ENCODE measurements at places on chromosomes 1 and 21. TPM values are rescaled to one million over a fixed set of nuclear protein-coding genes. Genes with fewer than 3 reads are reported as not detected.

DNA sequence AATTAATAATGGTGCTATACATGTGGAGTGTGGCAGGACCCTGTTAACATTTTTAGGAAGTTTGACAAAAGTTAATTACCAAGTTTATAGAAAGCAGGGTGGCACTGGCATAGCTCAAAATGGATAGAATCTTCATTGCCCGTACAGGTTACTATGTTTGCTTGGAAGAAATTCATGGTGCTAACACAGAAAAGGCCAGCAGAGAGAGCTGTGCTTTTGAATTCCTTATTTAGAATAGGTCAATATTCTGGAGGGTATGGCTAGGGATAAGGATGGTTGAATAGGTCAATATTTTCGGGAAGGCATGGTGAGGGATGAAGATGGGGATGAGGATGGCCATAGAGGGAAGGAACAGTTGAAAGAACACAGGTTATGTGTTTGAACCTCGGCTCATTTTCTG lies 345.1 kb downstream of the LMO4 start:
- DNase-seq: peak; percentile 16

GRCh38 chr1:159996653-159997052 lies 35.1 kb downstream of the PIGM start:
- peak; percentile 95 for DNase-seq

GRCh38 chr1:67732750-67733151 lies 47.8 kb downstream of the GADD45A start:
- DNase-seq: peak; percentile 91

DNA sequence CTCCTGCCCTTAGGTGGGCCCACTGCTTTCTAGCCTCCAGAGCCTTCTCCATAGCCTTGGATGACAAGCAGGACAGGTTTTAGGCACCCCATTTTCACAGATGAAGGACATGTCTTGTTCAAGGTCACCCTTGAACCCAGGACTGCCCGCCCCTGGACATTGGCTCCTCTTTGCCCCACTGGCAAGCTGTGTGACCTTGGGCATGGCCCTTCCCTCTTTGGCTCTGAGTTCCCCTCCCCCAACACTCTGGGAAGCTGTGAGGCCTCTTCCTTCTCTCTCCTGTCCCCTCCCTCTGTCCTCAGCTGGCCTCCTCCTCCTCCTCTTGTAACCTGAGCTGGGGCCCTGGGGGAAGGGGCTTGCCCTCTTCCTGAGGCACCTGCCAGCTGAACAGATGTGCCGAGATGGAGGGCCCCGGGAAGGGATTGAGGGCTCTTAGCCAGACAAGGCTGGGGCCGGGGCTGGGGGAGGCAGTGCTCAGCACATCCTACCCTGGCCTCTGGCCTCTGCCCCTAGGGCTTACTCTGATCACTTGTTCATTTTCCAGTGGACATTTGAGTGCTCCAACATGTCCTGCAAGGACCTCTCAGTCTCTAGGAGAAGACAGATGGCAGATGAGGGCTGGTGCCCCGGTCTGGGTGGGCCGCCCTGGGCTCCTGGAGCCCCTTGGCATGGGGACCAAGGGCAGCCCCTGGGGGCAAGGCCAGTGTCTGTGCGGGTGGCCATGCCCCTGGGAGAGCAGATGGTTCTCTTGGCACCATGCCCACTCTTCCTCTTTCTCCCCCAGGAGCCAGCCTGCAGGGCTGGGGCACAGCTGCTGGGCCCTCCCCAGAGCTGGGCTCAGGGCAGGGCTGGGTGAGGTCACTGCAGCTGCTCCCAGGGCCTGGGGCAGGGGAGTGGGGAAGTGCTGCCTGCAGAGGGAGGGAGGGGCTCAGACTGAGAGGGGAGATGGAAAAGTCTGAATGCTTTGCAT lies 10.7 kb downstream of the FOXO6 start:
- no peak for DNase-seq

- no peak for DNase-seq
These were observed 94.6 kb downstream of the ADARB1 start for GRCh38 chr21:45169001-45169400.

GRCh38 chr1:118366286-118366685 lies 181.3 kb upstream of the SPAG17 start:
- peak; percentile 46 for DNase-seq

DNA sequence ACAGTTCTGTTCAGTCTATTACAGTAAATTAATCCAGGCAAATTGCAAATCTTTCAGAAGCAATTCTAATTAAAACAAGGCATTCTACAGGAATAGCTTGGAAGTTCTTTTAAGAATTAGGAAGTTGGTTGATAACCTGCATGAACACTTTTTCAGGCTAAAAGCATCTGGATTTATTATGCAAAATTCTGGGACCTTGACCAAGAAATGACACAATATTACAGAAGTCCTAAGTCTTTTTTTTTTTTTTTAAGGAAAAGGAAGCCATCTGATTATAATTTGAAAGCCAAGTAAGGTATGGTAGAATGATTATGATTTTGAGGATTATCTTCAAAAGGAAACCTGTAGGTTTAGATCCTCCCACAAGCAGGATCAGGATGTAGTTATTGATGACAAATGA lies 74.7 kb upstream of the KCNK2 start:
- peak; percentile 84 for DNase-seq

- no peak for DNase-seq
These were observed 1.6 kb upstream of the NPHP4 start for GRCh38 chr1:5993556-5994491.

DNA sequence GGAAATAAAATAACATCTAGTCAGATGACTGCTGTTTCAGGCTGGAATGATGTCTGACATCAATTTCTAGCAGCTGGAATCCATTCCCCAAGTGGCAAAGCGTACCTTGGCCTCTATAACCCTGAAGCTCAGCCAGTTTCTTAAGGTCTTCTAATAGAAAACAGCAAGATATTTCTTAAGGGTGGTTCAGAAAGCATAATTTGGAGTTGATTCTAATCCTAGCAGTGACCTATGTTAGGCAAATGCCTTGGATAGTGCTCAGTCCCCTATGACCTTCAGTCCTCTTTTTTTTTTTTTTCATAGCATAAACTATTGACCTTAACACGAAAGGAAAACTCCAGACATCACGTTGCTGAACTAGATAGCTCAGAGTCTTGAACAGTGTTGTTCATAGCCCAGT lies 56.5 kb downstream of the LAMC2 start:
- DNase-seq: peak; percentile 51

DNA sequence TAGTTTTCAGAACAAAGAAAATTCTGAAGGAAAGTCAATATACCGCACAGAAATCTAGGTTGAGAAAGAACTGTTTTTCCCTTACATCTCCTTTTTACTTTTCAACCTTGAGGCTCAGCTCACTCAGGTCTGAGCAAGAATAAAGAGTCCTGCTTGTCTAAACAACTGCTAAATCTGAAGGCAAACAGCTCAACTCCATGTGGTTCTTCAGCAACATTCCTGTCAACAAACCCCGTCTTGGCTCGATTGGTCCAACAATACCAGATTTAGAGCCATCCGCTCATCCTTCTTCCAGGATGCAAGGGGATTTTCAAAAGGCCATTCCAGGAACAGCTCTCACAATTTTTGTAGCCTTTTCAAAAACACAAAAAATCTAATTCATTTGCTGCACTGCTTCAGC lies 119.8 kb downstream of the HLCS start:
- DNase-seq: no peak

GRCh38 chr1:84450910-84451309 lies 28.2 kb upstream of the RPF1 start:
- peak; percentile 5 for DNase-seq

DNA sequence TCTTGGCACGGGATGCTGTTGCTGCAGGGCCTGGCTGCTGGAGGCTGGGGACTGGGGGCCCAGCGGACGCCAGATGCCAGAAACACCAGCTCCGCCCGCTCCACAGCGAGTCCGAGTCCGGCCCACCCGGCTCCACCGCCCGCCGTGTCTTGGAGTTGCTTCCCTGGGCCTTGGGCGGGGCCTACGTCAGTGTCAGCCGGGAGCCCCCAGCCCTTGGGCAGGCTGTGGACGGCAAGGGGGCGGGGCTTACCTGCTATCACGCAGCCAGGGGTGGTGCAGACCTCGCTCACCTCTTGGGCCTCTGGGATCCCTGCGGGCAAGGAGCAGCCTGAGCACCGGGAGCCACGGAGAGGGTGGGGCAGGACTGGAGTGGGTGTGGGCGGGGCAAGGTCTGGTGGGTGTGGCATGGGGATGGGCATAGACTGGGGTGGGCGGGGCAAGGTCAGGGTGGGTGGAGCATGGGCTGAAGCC lies 21.8 kb downstream of the MMEL1 start:
- no peak for DNase-seq

DNA sequence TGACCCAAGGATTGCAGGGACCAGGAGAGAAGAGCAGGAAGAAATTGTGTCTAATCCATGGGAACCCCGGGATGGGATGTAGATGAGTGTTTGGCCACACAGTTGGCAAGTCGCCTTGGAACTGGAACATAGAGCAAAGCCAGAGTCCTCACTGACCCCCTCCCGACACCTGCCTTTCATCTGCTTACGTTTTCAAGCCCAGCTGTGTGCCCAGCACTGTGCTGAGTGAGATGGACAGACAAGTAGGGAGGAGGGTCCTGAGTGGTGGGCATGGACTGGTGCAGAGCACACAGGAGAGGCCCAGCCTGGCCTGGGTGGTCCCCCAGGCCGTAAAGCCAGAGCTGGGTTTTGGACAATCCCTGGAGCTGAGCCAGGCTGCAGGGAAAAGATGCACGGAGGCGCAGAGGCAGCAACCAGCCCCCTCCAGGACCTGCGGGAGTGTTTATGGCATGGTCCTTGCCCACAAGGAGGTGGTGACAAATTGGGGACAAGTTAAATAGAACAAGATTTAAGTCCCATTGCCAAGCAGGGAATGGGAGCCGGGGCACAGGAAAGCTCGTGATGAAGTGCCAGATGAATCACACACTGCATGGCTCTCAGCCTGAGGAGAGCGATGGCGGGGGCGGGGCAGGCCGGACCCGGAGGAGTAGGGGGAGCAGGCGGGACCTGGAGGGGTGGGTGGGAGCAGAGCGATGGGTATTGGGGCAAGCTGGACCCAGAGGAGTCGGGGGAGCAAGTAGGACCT lies 157.8 kb upstream of the VAMP3 start:
- no peak for DNase-seq

- no peak for DNase-seq
These were observed 11.9 kb upstream of the TMEM61 start for GRCh38 chr1:54968551-54968950.

- no peak for DNase-seq
These were observed 170.3 kb upstream of the TMEM51 start for GRCh38 chr1:14983277-14983676.

DNA sequence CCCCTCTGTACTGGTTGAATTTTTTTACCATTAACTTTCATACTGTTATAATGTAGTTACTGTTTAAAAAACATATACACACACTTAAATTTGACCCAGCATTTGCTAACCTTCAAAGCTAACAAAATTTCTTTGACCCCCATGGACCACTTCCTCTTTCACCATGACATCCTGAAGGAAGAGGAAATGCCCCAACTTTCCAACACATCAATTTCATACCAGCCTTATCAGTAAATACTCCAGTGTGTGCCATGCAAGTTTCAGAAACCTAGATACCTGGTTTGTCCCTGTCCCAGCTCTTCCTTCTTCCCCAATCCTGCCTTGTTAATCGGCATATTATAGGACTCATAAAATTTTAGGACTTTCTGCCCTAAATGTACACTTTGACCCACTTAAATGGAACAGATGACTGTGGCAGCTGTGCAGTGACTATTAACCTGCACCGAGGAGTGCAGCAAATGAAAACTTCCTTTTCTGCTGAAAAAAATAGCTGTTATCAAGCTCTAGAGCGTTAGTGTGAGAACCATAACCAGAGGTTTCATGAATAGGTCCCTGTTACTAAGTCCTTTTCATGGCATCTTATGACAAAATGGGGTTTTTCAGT lies 54.1 kb downstream of the DTL start:
- DNase-seq: no peak

- peak; percentile 59 for DNase-seq
These were observed at the start of gene EVA1C for GRCh38 chr21:32412162-32413014. EVA1C (plus strand) TSS chr21:32412706; CDS start chr21:32412854, 148 bp downstream.

DNA sequence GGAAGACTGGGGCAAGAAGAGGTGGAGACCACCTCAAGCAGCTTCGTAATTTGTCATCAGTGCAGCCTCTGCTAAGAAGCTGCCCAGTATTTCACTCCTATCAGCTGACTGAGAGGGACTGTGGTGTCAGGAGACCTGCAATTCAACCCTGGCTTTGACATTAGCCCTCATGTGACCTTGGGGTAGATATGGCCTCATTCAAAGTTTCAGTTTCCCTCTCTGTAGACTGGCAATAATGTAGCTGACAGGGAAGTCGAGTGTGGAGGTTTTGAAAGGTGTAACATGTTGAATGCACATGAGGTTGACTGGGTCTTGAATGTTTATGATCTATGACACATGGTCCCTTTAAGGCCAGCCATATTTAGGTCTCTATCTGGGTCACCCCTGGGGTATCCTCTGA lies 2.2 kb upstream of the SPRR4 start:
- no peak for DNase-seq

- no peak for DNase-seq
These were observed 25.7 kb upstream of the PKN2 start for GRCh38 chr1:88658419-88658818.

DNA sequence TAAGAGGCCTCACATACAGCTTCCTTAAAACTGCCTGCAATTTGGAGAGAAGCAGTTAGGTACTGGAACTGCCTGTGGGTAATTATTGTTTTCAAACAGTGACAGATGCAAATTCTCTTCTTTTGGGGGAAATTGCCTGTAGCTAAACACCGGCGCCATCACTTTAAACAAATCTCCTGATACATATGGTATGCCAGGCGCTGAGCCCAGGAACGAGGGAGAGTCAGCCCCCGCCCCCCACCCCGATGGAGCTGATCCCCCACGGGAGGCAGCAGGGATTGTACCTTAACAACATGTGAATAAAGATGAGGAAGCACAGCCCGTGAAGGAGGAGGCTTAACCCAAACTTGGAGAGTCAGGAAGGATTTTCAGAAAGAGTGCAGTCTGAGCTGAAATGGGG lies 7.1 kb downstream of the TMEM51 start:
- no peak for DNase-seq

DNA sequence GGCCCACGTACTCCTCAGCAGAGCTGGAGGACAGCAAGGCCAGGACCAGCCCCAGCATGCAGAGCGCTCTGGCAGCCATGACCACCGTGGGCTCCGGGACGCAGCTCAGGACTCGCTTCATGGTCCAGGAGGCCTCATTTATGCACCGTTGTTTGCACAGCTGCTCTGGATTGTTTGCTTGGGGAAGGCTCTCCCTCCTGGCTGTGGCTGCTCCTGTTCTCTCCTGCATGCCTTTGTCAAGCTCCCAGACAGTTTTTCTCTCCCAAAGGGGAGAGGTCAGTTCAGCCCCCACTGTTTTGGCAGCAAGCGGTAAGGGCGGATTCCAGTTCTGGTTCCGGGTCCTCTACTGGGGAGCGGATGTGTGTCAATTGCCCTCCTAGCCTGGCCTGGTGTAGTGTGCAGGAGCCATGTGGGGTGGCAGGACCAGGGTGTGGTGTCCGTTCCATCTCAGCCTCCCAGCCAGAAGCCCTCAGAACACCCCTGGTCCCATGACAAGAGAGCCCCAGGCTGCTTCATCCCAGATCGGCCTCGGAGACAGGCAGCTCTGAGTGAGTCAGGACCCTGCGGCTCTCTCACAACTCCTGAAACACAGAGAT lies at the start of gene TFF3:
Gene TFF3 (minus strand): TSS at position 114 of the 596 bp plus-strand sequence. CDS start 35 bp downstream, at position 79.
- no peak for DNase-seq

GPR25 gene
- not detected for total RNA-seq

C8A gene
- total RNA-seq: not detected

UAP1 gene
- 109 TPM for total RNA-seq

GJA9 gene
- 0.09 TPM for total RNA-seq

LEFTY2 gene
- total RNA-seq: not detected

INAVA gene
- total RNA-seq: not detected

DOP1B gene
- 25.8 TPM for total RNA-seq

IFFO2 gene
- 3.3 TPM for total RNA-seq

AGTRAP gene
- 49.4 TPM for total RNA-seq

GBP7 gene
- total RNA-seq: not detected

CFHR1 gene
- 1.1 TPM for total RNA-seq

TFF2 gene
- total RNA-seq: not detected

HCRTR1 gene
- total RNA-seq: 0.18 TPM

TMPRSS3 gene
- total RNA-seq: not detected

KRTAP13-2 gene
- not detected for total RNA-seq

All from fibroblast of the aortic adventitia (primary cell).